Activated CD8-positive, alpha-beta memory T cell treated with anti-CD3 and anti-CD28 coated beads for 4 hours (primary cell): ENCODE measurements at places on chromosomes 16 and 17.
A peak's percentile ranks its signal among the peaks of the same experiment; 100 is the strongest.

DNA sequence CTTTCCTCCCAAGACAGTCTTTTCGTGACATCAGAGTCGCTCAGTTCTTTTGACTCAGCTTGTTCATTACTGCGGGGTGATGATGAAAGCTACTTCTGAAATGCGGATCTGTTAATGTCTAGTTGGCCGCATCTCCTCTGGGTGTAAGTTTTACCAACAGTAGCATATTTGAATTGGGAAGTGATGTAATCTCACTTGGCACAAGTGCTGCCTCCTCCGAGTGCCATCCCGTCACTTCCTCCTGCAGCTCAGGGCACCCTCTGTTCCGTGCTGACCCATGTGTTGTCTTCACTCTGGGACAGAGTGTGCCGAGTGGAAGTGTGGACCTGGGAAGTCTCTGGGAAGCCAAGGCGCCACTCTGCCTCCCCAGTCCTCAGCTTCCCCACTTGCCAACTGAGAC, 8.9 kb downstream of the ADAD2 start:
- no peak for DNase-seq

DNA sequence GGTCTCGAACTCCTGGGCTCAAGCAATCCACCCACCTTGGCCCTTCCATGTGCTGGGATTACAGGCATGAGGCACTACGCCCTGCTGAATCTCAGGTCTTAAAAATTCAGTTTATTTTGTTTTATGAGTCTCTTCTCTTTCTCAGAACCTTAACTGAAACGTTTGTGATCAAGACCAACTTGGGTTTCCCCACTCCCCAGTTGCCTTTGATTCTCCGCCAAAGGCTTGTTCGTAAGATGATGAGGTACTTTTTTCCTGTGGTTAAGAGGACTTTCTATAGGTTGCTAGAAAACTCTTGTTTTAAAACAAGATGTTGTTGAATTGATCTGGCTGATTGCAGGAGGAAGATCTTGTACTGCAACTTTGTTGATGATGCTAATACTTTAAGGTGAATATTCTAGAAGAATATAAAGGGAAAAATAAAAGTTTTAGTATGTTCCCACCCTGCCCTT, 11.7 kb downstream of the ABCC1 start:
- DNase-seq = peak; percentile 34

DNA sequence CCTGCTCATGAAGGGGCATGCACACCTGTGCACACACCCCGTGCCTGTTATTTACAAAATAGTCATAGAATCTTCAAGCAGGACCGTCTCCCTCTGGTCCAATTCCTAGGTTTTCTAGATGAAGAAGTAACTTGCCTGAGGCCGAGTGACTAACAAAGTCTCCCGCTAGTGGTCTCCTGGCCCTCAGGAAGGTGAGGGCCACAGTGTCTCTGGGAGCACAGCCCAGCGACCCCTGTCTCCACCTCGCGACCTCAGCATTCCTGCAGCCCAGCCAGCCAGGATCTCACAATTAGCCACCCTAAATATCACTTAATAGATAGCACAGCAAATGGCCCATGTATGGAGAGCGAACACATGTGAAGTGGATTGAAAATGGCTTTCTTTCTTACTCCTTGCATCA, 30.5 kb upstream of the CACNG1 start:
- no peak for DNase-seq

DNA sequence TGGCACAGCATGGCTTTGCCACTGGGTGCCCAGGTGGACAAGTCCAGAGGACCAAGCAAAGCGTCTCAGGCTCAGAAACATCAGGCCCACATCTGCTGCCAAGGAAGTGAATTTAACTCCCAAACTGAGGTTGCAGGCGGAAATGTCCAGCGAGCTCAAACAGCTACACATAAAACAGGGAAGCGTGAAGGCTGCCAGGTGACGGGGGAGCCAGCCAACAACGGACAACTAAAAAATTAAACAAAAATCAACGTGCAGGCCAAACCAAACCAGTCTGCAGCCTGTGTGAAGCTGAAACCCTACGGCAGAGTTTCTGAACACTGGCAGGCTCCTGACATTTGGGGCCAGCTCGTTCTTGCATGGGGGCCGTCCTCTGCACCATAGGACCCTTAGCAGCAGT, 2.5 kb downstream of the TK1 start:
- DNase-seq = no peak

DNA sequence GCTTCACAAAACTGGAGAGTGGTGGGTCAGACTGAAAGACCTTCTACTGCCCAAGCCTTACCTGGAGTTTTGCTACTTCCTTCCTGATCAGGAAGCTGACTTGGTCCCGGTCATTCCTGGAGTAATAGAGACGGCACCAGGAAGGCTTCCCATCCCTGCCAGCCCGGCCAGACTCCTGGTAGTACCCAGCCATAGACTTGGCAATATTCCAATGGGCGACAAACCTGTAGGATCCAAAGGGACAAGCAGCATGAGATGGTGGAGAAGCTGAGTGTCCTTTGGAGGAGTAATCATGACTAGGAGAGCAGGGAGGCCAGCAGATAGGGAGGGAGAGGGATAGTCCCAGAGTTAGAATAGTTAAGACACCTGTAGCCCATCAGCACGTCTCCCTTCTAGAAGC, 8.7 kb downstream of the RECQL5 start:
- no peak for DNase-seq

DNA sequence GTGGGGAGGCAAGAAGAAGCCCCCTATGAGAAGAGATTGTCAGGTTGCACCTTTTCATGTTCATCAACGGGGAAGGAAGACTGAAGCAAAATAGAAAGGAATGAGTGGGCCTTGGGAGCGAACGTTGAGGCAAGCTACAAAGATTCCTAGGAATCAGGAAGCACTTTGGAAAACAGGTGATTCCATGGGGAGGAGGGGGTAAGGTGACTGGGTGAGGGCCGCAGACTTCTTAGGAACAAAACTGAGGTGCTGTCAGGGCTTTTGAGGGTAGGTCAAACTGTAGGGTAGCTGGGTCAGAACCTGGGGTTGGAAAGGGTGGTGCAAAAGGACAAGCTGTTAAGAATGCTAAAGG, 528 bp downstream of the ITFG1 start:
- DNase-seq = no peak

GRCh38 chr17:76599694-76600460, 14.2 kb upstream of the ST6GALNAC2 start:
- no peak for DNase-seq

DNA sequence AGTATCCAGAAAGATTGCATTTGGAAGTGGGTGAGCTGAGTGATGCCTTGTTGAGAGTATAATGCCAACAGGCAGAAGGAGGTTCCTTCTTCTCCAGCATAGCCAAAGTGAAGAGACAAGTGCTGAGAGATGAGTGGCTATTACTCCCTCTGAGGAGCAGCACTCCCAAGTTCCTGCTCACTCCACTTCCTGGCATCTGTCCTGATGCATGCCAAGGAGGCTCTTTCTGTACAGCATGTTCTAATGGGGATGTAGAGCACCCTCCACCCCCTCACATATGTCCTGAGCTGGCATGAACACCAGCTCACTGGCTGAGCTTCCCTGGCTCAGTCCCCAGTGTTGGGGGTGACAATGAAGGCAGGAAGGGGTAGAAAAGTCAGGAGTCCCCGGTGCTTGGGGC, 44.2 kb upstream of the DNAH9 start:
- no peak for DNase-seq

DNA sequence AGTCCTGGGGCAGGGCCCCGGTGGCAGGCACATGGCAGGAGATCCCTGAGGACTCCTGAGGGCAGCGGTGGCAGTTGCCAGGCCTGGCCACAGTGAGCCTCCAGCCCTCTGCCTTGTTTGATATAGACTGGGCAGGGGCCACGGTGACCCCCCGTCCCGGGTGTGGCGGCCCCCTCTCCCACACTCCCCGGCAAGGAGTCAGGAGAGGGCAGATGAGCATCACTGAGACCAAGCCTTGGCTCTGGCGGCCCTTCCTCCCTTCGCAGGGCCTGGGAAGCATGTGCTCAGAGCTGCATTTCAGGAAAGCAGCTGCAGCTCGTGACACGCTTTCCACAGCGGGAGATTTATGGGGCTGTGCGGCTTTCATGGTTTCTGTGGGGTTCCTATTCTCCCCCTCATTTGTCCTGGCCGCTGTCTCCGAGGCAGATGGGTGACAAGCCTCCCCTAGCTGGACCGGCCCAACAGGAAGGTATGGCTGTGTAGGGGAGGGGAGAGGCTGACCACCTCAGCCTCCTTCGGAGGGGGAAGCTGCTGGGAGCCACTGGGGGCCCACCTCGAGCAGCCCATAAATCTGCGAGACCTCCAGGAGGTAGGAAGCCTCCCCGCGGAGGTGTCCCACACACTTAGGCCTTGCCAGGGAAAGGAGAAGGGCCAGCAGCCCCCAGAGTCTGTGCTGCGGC, 211.4 kb downstream of the NTN1 start:
- DNase-seq = no peak

DNA sequence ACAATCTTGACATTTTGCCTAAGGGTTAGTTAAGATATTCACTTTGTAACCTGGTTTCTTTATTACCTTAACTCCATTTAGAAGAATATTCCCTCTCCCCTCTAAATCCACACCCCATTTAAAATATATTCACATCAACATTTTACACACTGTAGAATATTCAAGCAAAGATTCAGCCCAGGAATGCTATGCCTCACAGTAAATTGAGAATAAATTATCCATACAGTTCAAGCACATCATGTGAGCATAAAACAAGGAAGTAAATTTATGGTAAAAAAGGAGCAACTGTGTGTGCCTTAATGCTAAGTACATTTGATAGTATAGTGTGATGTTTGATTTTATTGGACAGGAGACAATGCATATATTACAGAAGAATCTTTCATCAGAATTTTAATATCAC, 806.6 kb upstream of the KIF2B start:
- DNase-seq = no peak

DNA sequence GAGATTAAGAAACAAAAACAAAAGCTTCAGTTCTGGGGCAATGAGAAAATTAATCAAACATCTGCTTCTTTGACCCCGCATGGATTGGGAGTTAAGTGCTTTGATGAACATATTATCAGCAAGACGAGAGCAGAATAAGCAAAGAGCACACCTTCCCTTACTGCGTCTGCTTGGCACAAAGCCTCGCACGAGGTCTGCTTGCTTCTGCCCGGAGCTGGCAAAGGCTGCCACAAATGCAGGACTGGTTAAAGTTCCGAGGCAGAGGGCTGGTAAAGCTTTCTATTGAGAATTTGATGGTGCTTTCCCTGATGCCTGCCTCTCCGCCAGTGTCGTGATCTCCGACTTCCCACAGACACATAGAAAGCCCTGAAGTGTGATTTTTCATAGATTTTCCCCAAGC, 17.0 kb downstream of the VAT1L start:
- no peak for DNase-seq

DNA sequence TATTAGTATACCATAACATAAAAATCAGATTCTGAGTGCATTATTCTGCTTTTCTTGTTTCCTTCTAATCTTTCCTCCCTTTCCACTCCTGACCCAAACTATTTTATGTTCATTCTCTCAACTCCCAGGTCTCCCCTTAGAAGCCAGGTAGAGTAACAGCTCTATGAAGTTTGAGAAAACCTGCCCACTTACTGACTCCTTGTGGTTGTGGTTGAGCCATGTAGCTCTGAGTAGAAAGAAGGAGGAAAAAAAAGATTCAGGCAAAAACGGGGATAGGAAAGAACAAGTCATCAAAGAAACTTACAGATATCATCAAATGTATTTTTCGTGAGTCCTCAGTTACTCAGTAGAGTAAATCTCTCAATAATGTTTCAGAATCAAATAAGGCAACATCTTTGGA, 216.7 kb downstream of the PMP22 start:
- no peak for DNase-seq

DNA sequence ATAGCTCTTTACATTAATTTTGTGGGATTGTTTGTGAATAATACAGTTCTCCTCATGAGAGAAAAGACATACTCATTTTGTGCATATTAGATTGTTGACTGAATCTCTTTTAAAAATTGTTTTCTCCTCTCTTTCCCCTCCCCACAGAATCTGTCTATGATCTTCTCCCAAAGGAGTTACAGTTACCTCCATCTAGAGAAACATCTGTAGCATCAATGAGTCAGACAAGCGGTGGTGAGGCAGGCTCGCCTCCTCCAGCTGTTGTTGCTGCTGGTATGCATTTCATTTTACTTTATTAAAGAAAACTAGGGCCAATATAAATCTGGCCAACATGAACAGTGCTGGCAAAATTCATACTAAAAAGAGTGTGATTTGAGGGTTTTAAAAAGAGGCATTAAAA, 60.5 kb downstream of the NFAT5 start:
- no peak for DNase-seq

DNA sequence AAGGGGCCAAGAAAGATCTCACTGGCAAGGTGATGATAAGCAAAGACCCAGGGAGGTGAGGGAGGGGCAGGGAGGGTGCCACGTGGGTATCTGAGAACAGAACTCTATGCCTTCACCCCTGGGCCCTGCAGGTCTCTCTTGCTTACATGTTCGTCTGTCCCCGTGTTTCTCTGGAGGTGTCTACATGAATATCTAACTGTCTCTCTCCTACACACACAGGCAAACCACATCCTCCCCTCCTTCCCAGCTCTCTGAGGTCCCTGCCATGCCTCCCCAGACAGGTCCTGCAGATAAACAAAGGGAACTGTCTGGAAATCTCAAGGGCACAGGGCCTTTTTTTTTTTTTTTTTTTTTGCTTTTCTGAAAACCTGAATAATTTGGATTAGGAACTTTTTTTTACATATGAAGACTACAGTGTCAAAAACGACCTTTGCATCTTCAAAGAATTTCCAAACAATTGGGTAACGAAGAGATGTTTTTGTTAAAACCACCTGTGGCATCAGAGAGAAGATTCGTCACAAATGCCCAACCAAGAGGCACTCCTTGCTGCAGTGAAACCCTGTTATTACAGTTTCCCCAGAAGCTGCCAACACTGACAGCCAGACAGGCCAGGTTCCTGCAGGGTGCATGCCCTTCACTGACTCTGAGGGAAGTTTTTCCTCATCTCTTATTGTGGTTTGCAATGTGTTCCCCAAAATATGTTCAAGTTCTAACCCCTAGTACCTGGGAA, 17.8 kb downstream of the PLLP start:
- DNase-seq = no peak

DNA sequence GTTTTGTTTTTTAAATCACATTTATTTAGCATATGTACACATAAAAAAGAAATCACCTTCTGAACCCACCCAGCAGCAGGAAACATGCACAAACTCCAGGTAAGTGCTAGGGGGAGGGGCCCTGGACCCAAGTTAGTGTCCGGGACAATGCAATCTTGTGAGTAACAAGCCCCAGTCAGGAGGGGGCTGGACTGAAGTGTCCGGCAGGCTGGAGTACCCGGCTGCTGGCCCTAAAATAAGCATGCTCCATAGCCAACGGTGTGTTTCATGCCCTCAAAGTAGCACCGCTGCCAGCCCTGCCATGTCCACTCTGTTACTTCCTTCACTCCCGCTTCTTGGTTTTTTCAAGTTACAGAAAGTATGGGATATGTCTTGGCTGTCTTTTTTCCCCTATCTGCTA, 102.1 kb downstream of the SPAG9 start:
- no peak for DNase-seq
